Progenitor cell of endocrine pancreas (in vitro differentiated cells): ENCODE measurements at places on chromosomes 7 and 10. TPM values are rescaled to one million over a fixed set of nuclear protein-coding genes. Genes with fewer than 3 reads are reported as not detected.

AKR1C3 gene
- total RNA-seq: 4.6 and 9.3 TPM in 2 replicates

TMEM236 gene
- total RNA-seq: 0.07 TPM in 2 replicates

DNA sequence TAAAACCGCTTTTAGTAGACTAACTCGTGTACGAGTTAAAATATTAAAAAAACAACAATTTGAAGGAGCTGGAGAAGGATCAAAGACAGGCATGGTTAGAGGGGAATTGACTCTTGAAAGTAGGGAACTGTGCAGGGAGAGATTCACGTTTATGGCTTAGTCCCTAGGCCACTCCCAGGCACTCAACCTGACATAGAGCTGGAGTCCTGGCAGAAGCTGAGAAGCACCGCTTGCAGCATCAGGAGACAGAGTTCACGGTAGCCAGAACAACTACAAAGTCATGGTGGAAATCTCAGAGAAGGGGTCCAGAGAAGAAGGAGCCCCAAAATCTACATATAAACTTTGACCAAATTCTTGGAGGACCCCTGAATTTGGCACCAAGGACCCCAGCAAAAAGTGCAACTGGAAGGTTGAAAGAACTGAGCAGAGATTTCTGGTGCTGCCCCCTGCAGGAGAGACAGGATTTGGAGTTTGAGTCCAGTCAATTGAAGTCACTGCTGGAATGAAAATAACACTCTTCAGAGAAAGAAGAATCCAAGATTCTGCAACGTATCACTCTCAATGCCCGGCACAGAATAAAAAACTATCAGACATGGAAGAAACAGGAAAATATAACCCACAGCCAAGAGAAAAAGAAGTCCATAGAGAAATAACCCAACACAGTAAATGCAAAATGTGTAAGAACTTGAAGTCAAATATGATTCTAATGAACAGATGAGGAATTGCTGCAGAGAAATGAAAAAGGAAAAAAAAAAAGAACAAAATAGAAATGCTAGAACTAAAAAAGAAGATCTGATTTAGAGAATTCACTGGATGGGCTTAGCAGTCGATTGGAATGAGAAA, 493.3 kb upstream of the PODXL start:
- peak; percentile 23 for DNase-seq
- no peaks in the 10 kb centered on the region for H3K4me1 ChIP-seq
- no peak overlapping the region for H3K4me3 ChIP-seq

GRCh38 chr7:6179620-6180343, 92.6 kb downstream of the CYTH3 start:
- DNase-seq: no peak
- no peaks in the 10 kb centered on the region for H3K27me3 ChIP-seq
- no peak overlapping the region for H3K27ac ChIP-seq
- peaks cover 7% of the 10 kb centered on the region for H3K36me3 ChIP-seq
- no peak overlapping the region for H3K4me3 ChIP-seq

- no peak overlapping the region for H3K27ac ChIP-seq
- DNase-seq: no peak
- H3K4me1 ChIP-seq: no peaks in the 10 kb centered on the region
- H3K27me3 ChIP-seq: peaks cover 20% of the 10 kb centered on the region
- H3K36me3 ChIP-seq: no peaks in the 10 kb centered on the region
Measured at GRCh38 chr10:86291616-86292340, 74.8 kb downstream of the GRID1 start.

GRCh38 chr7:82559193-82559805, 115.7 kb upstream of the CACNA2D1 start:
- no peak overlapping the region for H3K4me3 ChIP-seq
- peaks cover 8% of the 10 kb centered on the region for H3K4me1 ChIP-seq
- no peaks in the 10 kb centered on the region for H3K27me3 ChIP-seq
- no peaks in the 10 kb centered on the region for H3K36me3 ChIP-seq
- H3K27ac ChIP-seq: peak overlapping the region; percentile 57
